ENCODE measurements at places on chromosomes 3 and 15.

- DNase-seq = no peak
Measured at GRCh38 chr3:114739627-114740026, 407.5 kb downstream of the ZBTB20 start.

DNA sequence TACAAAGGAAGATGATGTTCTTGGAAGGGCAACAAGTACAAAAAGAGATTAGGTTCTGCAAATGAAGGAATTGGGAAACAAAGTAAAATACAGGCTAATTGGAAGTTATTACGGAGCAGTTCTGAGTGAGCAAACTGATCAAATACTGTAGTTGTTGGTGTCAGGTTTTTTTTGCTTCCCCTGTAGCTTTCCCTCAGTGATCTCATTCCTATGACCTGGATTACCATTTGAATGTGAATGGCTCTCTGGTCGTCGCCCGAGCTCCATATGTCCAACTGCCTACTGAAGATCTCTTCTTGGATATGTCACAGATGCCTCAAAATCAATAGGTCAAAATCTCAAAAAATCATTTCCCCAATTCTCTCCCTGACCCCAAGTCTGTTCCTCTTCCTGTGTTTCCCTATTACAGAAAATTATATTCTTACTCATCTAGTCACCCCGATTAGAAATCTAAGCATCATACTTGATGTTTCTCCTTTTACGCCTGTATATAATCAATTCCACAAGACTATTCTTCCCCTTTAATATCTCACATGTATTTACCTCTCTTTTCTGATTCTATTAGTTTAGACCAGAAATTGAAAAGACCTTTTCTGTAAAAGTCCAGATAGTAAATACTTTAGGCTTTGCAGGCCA, 29.0 kb downstream of the GOLM2 start:
- no peak for DNase-seq

DNA sequence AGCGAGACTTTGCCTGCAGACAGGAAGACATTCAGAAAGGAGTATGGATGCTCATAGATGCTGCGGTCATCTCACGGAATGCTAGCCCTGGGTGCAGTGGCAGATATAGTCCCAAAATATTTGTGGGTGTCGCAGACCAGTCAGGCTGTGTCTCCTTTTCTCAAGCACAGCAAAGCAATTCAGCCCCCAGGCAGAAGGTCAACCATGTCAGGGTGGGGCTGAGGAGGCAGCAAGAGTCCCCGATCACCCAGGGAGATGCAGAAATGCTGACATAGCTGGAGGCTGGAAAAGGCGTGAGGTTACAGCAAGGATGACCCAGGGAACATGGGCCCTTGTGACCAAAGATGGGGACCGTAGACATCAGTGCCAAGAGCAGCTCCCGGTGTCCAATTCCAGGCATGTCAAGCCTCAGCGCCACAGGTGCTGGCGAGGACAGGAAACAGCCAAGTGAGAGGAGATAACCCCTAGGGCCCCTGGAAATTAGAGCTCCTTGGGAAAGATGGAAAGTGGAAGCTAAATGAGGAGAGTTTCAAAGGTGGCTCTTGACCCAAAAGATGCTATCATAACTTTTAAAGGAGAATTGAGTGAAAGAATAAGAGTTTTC, 81.2 kb upstream of the ABHD17C start:
- no peak for DNase-seq

GRCh38 chr15:45648521-45649200, 13.8 kb downstream of the SQOR start:
- no peak for DNase-seq

DNA sequence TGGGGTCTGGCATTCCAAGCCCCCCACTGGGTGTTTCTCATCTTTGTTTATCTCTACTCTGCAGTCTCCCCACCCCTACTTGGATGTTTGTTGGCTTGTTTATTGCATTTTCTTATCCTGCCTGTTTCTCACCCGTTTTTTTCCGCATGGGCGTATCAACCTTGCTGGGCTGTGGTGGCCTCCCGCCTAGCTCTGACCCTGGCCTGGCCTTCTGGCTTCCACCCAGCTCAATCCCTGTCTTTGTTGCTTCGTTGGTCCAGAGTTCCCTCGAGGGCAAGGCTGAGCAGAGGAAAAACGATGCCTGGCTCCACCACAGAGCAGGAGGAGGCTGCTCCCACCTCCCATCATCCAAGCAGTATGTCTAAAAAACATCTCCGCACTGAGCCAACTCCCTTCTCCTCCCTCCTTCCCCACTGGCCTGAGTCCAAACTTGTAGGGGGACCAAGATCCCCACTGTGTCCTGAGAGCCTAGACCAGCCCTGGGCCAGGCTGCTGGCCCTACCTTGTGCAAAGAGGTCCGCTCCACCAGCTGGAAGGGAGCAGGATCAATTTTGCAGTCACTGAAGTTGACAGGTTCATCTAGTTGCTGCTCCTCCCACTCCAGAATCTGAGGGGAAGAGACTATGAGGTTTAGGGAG, 9.8 kb downstream of the CLCN2 start:
- no peak for DNase-seq

All from amygdala (tissue), 56 donors.